ENCODE measurements at places on chromosomes 3 and 15.

- DNase-seq, result no peak
These were observed 16.8 kb downstream of the EXOSC7 start for GRCh38 chr3:44992555-44993470.

- no peak for DNase-seq
These were observed 61.3 kb upstream of the LPP start for GRCh38 chr3:188092648-188093047.

- no peak for DNase-seq
These were observed 3.7 kb downstream of the SETMAR start for GRCh38 chr3:4306860-4307259.

DNA sequence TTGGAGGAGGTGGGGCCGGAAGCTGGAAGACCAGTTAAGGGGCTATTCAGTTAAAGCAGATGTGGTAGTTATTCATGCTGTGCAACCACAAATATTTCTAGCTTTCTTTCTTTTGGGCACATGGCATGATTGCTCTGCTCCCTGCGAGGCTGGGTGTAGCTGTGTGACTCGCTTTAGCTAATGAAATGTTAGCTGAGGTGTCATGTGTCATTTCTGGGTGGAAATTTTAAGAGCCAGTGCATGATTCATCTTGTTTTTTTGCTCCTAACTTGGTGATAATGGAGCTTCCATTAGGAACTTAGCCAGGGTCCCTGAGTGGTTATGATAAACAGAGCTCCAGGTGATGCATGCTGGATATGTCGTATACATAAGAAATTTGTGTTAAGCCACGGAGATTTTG is 300.6 kb downstream of the SATB1 start:
- no peak for DNase-seq

GRCh38 chr3:13124631-13125030 is 51.4 kb upstream of the IQSEC1 start:
- DNase-seq, result no peak

DNA sequence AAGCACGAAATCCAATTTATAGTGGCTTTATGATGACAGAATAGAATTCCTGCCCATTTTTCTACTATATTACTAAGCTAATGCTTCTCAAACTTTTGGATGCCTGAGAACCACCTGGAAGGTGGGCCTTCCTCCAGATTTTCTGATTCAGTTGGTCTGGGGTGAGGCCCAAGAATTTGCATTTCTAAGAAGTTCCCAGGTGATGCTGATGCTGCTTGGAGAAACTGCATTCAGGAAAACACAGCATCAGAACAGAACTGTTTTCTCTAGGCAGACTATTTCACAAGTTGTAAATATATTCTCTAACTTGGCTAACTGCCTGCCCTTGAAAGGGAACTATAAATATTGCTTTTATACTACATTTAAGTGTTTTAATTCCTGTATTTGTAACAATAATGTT is 644.9 kb upstream of the DPPA4 start:
- DNase-seq, result no peak

GRCh38 chr3:40422861-40423260 is 34.3 kb upstream of the RPL14 start:
- DNase-seq, result no peak

Data from GM12878 (cell line).